ENCODE measurements at places on chromosomes 5 and 9.

DNA sequence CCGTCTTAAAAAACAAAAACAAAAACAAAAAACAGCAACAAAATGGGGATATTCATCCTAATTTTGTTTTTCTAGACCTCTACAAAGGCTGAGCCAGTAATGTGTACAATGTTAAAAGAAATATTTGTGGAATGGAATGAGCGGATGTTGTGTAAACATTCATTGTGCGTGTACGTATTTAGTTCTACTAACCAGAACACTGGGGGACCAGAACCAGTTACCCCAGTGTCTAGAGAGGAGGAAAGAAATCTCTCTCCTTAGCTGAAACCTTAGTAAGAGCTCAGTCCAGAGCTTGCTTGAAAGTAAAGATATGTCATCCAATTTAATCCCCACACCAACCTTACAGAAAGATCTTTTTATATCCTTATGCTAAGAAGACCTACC is 106.7 kb upstream of the CPEB4 start:
- no peak for DNase-seq

DNA sequence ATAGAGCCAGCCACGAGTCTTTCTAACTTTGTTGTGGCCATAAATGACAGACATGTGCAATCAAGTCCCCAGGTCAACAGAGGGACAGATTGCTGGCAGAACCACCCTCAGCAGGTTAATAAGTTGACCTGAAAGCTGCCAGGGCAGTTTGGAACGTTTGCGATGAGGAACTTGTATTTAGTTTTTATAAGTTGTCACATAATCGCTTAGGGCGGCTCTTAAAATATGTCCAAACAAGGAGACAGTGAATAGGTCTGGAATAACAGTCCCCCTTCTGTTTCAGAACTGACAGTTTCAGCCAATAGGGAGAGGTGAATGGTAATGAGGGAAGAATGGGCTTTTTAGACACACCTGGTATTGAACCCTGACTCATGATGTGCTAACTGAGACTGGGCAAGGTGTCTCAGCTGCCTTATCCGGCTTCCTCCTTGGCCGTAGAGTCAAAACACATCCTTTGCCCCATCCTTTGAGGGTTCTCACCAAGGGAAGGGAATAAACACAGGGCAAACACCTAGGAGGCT is 33.6 kb upstream of the GABRP start:
- no peak for DNase-seq

DNA sequence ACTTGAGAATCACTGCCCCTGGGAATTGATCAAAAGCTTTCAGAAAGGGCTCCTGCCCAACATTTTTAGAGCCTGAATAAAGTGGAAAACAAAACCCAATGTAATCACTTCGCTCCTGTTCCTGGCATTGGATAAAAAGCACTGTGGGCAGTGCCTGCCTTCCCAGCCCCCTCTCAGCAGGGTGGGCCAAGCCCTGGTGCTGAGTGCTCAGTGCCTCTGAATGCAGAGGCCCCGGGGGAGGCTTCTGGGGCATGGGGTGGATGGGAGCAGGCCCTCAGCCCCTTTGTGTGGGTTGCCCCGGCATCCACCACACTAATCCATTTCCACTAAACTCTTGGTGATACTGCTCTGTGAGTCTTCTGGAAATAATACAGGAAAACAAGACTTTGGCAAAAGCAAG is 55.6 kb downstream of the CFAP90 start:
- DNase-seq = no peak

GRCh38 chr9:20853866-20854265 is 169.8 kb downstream of the FOCAD start:
- DNase-seq = no peak

DNA sequence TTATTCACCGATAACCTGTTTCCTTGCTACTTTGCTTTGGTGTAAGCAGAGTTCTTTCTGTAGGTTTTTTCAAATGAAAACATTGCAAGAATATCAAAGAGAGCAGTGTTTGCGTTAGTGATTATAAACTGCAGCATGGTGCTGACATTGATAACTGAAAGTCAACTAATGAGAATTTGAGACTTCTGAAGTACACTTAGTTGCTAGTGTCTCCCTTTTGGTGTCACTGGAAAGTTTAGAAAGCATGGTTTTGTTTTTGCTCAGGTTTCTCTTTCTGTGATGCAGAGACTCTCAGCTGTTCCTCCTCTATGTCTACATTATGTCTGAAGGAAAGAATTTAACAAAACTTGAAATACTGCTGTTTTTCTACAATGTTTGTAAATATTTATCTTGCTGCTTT is 80.2 kb upstream of the ZNF169 start:
- DNase-seq = no peak

DNA sequence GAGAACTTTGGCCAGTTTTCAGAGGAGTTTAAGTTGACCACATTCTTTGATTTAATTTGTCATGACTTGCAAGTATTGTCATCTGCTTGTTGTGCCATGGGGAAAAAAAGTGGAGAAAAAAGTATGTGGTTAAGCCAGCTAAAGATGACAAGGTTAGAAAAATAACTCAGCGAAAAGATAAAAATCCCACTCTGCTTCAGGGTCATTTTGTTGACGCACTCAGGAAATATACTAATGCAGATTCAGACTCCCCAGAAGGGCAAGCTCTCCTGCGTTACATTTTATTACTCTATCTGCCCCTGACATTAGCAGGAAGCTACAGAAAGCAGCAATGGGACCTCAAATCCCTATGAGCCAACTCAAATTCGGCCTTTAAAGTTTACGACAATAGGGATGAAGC is 27.6 kb upstream of the TESK1 start:
- no peak for DNase-seq

DNA sequence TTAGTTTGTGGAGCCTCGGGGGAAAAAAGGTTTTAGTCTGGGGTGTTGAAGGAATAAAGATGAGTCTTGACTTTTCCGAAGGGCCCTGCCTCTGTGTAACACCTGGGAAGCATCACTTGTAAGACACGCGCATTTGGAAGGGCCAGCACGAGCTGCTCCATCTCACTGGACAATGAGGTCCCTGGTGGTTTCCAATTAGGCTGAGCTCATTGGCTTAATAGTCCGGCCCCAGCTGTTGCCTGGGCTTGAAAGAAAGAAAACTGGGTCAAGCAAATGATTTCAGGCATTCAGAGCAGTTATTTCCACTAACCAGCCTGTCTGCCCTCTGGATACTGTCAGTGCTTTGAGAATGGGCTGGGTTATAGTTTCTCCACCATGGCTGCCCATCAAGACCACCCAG is 64.5 kb downstream of the NSUN2 start:
- DNase-seq = no peak

- DNase-seq = no peak
Measured at GRCh38 chr9:78973907-78974306, 597.9 kb upstream of the TLE4 start.

DNA sequence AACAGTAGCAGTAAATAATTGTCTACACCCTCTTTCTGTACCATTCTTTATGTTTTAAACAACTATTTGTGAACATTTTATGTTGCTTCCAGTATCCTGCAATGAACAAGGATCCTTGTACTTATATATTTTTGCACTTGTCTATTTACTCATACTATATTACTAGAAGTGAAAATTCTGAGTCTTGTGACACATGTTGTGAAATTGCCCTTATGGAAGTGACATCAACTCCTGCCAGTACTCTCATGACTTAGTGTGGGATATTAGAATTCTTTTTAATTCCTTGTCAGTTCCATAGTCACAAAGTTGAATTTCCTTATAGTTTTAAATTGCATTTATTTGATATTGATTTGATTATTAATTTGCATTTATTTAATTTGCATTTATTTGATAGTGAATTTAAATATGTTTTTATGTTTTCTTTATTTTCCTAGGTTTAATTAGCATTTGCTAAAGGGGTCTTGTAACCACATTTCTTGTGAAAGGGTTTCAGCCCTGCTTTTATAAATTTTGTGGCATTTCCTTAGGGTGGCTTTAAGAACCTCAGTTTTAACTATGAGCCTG is 27.7 kb downstream of the PARP8 start:
- no peak for DNase-seq
